Epithelial cell of alveolus of lung (primary cell): ENCODE measurements at places on chromosomes 5 and 9. TPM values are rescaled to one million over a fixed set of nuclear protein-coding genes. Genes with fewer than 3 reads are reported as not detected.

The RAI14 gene
- 52.1 and 224 TPM in 2 replicates for total RNA-seq

The CIZ1 gene
- 37.4 and 61.9 TPM in 2 replicates for total RNA-seq

The ARRDC3 gene
- 24.4 and 61.0 TPM in 2 replicates for total RNA-seq

The TMEM171 gene
- total RNA-seq, result 0.24 and 13.7 TPM in 2 replicates

The GLRA1 gene
- not detected in 2 replicates for total RNA-seq

The LECT2 gene
- total RNA-seq, result not detected in 2 replicates

The ELOVL7 gene
- 0.39 TPM in 1 of 2 replicates, not detected in the other for total RNA-seq

The DNAI1 gene
- total RNA-seq, result not detected in 2 replicates

The FCN2 gene
- total RNA-seq, result not detected in 2 replicates

The MELK gene
- 18.0 and 35.9 TPM in 2 replicates for total RNA-seq
